Activated naive CD8-positive, alpha-beta T cell treated with anti-CD3 and anti-CD28 coated beads, Interleukin-2, amount 10 ng/mL, durations not matched to agents 7 days and 5 days (primary cell): ENCODE measurements at places on chromosomes 12 and 14. TPM values are rescaled to one million over a fixed set of nuclear protein-coding genes. Genes with fewer than 3 reads are reported as not detected.

- H3K27me3 ChIP-seq, result no peaks in the 10 kb centered on the region
- peaks cover 11% of the 10 kb centered on the region for H3K36me3 ChIP-seq
- H3K27ac ChIP-seq, result no peak overlapping the region
Measured at GRCh38 chr12:118073768-118074167, 12.8 kb upstream of the WSB2 start.

The DEGS2 gene
- 0.14 TPM for total RNA-seq

DNA sequence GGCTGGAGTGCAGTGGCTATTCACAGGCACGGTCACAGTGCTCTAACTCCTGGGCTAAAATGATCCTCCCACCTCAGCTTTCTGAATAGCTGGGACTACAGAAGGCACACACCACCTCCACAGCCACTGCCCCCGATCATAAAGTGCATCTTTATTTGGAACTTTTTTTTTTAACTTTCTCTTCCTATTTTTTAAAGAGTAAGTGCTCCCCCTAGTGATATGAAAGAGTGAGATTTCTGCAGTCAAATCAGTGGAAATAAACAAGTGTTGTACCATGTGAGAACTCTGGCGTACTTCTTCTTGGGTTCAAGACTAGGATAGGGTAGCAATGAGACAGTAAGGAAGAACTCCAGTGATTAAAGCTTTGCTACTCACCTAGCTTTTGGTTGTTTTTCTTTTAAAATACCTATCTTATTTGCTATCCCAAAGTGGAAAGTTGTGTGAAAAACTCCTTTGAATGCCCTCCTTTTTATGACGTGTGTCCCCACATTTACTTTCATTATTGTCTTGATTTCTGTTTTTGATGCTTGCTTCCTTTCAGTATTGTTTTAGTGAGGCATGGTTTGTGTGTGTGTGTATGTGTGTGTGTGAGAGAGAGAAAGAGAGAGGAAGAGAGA lies 6.6 kb downstream of the PPP4R4 start:
- H3K36me3 ChIP-seq, result no peaks in the 10 kb centered on the region
- peaks cover 40% of the 10 kb centered on the region for H3K27me3 ChIP-seq
- peak overlapping the region; percentile 67 for H3K4me3 ChIP-seq
- peaks cover 10% of the 10 kb centered on the region for H3K4me1 ChIP-seq
- no peak for DNase-seq

- H3K36me3 ChIP-seq, result no peaks in the 10 kb centered on the region
- no peak for DNase-seq
- H3K27me3 ChIP-seq, result peaks cover 6% of the 10 kb centered on the region
Measured at GRCh38 chr12:67943141-67943892, 45.9 kb upstream of the IFNG-AS1 start.

The IL26 gene
- total RNA-seq, result not detected
